Stimulated activated CD4-positive, alpha-beta T cell treated with anti-CD3 and anti-CD28 coated beads, Interleukin-15, amount 100 ng/mL, for 1 hour (primary cell): ENCODE measurements at places on chromosomes 16 and 17.

DNA sequence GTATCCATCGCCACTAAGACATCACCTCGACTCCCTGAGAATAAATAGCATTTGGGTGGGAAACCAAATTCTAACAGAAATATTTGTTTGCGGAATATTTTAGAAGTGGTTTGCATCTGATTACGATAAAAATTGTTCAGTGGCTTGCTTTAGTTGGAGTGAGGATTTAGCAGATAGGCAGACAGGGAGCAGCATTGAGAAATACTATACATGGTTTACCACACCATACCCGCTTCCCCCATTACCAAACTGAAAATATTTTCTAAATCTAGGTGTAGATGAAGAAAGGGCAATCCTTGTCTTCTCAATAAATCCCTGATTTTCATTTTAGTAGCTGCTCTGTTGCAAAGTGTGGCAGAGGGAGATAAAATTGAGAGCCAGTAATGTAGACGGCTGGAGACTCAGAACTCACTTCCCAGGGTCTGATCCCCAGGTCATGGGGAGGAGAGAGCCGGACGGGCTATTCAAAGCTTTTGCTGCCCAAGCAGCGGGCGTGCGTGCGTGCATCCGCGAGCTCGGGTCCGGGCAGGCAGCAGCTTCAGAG is 808 bp upstream of the BAHCC1 start:
- DNase-seq: no peak

DNA sequence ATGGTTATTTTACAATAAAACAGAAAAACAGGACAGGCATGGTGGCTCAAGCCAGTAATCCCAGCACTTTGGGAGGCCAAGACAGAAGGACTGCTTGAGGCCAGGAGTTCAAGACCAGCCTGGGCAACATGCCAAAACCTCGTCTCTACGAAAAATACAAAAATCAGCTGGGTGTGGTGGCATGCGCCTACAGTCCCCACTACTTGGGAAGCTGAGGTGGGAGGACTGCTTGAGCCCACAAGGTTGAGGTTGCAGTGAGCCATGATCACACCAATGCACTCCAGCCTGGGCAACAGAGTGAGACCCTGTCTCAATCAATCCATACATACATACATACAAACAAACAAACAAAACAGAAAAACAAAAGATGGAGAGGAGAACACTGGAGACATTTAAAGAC is 45.6 kb downstream of the USP31 start:
- DNase-seq: no peak

- DNase-seq: no peak
Observed at GRCh38 chr17:62887437-62887836, 78.6 kb upstream of the TANC2 start.

DNA sequence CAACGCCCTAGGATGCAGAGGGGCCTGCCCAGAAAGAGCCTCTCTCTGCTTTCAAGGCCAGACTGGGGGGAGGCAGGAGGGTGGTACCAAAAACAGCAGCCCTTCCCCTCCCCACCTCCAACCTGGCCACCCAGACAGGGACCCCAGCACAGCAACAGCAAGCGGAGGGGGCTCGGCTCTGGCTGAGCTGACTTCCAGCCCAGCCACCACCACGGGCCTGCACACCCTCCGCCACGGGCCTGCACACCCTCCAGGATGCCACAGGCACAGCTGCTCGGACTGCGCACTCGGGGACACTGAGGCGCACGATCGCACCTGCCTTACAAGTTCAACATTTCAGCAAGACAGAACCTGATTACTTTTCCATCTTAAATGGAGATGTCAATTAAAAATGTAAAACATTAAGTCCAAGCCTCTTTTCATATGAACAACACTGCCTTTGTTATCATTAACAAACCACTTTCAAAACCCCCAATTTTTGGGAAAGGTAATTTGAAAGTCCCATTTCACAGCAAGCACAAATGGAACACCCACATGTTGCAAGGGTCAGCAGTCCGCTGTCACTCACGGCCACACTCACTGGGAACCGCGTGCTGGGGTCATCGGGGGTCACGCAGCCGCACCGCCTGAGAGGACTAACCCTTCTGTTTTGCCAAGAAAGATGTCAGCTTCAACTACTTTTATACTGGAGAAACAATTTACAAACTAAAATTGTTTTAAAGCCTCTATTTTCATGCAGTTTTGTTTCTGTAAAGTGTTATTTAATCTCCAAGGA is 76.4 kb downstream of the ANKRD11 start:
- no peak for DNase-seq

- DNase-seq: no peak
Observed at GRCh38 chr16:81374550-81374949, 59.8 kb downstream of the GAN start.

- no peak for DNase-seq
Observed at GRCh38 chr17:50238601-50239280, 35.5 kb upstream of the TMEM92 start.

- peak; percentile 68 for DNase-seq
Observed at GRCh38 chr17:77494664-77495435, 354.1 kb downstream of the SEC14L1 start.

DNA sequence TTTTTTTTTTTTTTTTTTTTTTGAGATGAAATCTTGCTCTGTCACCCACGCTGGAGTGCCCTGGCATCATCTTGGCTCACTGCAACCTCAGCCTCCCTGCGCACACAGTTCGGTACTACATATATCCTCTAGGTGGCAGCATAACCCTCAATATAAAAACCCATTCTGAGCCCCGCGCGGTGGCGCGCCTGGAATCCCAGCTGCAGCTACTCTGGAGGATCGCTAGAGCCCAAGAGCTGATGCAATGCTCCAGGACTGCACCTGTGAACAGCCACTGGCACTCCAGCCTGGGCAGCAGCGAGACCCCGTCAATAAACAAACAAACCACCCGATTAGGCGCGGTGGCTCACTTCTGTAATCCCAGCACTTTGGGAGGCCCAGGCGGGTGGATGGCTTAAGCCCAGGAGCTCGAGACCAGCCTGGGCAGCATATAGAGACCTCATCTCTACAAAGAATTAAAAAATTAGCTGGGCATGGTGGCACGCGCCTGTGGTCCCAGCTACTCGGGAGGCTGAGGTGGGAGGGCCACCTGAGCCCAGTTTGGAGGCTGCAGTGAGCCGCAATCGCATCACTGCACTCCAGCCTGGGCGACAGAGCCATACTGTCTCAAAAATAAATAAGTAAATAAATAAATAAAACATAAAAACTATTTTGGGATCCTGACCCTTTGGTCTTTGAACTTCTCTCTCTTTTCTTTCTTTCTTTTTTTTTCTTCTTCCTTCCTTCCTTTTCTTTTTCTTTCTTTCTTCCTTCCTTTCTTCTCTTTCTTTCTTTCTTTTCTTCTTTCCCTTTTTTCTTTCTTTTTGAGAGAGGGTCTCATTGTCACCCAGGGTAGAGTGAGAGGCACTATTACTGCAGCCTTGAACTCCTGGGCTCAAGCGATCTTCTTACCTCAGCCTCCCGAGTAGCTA is 15.4 kb upstream of the AKAP10 start:
- peak; percentile 57 for DNase-seq

- no peak for DNase-seq
Observed at GRCh38 chr17:1095090-1095852, 84.5 kb downstream of the ABR start.

DNA sequence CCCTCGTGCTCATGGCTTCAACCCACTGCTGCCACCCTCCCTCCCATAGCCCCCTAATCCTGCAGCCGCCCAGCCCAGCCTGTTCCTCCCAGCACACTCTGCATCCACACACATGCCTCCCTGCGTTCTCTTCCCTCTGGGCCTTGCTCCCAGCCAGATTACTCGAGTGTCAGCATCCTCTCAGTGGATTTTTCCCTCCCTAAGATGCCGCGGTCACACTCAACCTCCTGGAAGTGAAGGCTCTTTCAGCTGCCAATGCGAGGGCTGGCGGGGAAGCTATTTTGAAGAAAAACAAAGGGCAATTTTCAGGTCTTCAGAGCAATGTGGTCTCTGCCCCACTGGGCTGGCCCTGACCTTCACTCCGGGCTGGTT is 23.2 kb upstream of the CACNG5 start:
- no peak for DNase-seq

DNA sequence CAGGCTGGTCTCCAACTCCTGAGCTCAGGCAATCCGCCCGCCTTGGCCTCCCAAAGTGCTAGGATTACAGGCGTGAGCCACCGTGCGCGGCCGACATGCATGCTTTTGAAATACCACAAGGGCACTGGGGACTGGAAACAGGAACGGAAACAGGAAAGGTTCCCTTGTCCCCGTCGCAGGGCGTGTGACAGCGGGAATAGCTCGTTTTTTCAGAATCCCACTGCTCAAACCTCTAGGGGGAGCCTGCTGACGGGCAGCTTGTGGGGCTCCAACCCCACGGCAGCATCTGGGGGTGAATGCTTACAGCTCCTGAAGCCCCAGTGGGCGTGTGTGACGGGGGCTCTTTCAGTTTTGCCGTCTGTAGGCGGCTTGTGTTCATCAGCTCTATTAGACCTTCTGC is 18.8 kb upstream of the ASGR2 start:
- DNase-seq: no peak

DNA sequence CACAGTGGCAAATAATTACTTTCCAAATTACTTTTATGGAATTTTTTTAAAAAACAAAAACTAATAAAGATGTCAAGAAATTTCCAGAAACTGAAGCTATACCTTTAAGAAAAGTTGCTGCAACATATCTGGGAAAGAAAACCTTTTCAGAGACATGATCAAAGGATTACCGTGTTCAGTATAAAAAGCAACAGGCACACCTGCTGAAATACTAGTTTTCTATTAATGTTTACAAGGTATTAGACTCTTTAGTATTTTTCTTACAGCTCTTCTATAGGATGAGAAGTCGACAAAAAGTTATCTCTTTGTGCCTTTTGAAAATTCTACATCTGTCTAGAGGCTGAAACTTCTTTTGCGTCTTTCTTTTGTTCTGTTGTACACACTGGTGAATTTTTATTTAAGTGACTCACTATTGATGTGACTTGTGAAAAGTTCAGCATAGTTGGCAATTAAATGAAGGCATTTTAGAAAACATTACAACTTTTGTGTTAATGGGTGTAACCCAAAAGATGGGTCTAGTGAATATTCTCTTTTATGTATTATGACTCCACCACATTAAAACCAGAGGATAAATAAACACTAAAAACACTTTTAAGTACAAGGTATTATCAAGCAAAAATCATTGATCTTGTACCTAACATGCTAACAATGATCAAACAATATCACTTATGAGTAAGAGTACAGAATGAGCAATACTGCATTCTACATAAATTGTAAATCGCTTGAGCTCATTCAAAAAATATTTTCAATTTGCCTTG is 23.8 kb downstream of the NACA2 start:
- DNase-seq: no peak

GRCh38 chr16:17578981-17579874 is 108.5 kb upstream of the XYLT1 start:
- DNase-seq: peak; percentile 7

DNA sequence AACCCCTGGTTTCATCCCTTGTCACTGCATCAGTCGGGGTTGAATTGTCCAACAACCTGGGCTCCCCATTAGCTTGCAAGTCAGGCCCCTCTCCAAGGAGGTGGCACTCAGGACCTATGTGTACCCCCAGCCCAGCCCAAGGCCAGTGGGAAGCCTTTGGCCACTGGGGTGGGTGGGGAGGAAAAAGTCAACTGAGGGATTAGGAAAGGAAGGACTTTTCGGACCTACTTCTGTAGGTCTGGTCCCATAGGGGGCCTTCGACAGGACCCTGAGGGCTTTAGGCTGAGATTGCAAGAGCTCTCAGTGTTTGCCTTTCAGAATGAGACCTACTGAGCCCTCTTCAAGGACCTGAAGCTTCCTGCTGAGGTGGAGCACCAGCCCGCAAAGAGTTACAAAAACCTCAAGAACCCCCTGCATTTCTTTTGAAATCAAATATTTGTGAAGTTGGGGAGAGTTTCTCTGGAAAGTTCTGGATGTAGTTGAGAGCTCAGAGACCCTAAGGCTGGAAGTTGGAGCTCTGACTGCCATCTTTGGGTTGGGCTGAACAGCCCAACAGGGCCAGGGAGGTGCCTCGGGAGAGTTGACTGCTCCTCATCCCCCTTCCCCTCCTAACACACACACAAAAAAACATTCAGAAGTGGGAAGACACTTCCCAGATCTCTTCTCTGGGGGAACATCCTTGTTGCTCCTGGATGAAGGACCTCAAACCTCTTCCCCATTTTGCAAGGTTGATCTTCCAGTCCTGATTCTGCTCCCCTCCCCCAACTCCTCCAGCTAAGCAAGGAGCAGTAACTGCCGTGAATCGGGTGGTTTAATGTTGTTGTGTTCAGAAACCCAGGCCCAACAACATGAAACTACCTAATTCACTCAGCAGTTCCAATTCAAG is 5.8 kb upstream of the HOXB9 start:
- no peak for DNase-seq

DNA sequence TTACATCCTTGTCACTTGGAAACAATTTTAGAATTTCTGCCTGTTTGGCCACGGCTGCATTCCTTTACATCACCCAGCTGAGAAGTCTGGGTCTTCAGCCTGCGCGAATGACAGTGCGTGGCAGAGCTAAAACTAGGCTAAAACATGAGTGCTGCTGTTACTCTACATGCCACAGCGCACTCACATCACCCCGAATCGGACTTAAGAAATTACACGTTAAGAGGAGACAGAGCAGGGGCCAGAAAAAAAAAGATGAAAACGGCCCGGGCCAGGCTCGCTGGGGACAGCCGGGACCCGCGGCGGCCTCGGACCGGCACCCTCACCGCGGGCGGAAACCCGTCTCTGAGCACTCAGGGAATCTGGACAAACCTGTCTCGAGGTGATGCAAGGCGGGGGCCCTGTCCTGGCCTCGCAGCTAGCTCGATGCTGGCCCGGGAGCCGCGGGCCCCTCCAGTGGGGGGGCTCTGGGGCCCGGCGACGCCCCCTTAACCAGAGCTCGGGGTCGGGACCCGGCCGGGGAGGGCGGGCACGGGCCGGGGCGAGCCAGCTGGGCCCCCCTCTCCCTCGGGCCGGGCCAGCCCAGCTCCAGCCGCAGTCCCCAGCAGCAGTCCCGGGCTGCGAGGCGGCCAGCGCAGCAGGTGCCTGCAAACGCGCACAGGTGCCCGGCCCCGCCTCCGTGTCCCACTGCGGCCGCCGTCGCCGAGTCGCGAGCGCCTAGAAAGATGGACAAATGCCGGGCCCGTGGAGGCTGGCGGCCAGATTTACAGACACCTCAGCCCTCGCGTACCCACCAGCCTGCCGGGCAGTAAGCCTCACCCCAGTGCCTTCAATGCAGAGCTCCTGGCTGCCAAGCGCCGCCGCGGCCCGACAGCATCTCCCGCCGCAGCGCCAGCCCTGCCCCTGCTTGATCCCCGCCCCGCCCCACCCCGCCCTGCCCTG is at the start of gene AKTIP:
Gene AKTIP, minus strand, starts transcription at position 879 of the 939 bp plus-strand sequence. CDS start 2,950 bp downstream, outside the sequence.
- no peak for DNase-seq

- DNase-seq: no peak
Observed at GRCh38 chr16:10949424-10949970, 5.1 kb downstream of the CLEC16A start.

DNA sequence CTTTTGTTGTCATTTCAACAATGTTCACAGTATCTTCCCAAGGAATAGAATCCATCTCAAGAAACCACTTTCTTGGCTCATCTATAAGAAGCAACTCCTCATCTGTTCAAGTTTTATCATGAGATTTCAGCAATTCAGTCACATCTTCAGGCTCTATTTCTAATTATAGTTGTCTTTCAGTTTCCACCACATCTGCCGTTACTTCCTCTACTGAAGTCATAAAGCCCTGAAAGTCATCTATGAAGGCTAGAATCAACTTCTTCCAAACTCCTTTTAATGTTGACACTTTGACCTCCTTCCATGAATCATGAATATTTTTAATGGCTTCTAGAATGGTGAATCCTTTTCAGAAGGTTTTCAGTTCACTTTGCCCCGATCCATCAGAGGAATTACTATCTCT is 102.1 kb downstream of the CDH13 start:
- DNase-seq: no peak
